GOT3 (cell line): ENCODE measurements at places on chromosomes 1 and 21.
A peak's percentile ranks its signal among the peaks of the same experiment; 100 is the strongest.

DNA sequence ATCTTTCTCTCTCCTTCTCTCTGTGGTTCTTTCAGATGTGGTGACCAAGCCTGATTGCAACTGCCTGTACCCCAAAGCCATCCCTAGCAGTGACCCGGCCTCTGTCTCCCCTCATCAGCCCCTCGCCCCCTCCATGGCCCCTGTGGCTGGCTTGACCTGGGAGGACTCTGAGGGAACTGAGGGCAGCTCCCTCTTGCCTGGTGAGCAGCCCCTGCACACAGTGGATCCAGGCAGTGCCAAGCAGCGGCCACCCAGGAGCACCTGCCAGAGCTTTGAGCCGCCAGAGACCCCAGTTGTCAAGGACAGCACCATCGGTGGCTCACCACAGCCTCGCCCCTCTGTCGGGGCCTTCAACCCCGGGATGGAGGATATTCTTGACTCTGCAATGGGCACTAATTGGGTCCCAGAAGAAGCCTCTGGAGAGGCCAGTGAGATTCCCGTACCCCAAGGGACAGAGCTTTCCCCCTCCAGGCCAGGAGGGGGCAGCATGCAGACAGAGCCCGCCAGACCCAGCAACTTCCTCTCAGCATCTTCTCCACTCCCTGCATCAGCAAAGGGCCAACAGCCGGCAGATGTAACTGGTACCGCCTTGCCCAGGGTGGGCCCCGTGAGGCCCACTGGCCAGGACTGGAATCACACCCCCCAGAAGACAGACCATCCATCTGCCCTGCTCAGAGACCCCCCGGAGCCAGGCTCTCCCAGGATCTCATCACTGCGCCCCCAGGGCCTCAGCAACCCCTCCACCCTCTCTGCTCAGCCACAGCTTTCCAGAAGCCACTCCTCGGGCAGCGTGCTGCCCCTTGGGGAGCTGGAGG lies 12.7 kb downstream of the CSF1 start:
- DNase-seq: no peak

GRCh38 chr1:201418461-201418860 lies 3.1 kb downstream of the TNNI1 start:
- no peak for DNase-seq

DNA sequence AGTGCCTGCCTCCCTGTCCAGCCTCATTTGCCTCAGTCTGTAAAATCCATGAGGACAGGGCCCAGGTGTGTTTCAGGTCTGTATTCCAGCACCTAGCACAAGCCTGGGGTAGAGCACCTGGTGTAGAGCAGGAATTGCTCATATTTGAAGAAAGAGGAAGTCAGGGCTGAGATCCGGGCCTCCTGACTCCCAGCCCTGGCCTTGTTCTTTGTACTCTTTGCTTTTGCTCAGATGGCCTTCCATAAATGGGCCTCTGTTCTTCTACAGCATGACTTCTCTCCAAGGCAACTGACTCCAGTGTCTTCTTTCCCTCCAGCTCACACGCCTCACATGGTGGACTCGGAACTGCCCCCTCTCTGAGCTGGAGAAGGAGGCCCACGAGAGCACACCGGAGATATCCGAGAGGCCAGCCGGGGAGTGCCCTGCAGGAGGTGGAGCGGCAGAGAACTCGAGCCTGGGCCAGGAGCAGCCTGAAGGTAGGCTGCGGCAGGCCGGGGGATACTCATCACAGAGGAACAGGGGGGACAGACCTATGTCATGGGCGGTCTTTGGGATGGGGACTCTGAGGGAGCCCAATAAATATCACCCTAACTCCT lies 19.7 kb downstream of the SLC5A9 start:
- no peak for DNase-seq

- no peak for DNase-seq
Observed at GRCh38 chr1:180816132-180816531, 96.6 kb upstream of the KIAA1614 start.

- no peak for DNase-seq
Observed at GRCh38 chr1:54413295-54413694, 7.1 kb upstream of the SSBP3 start.

GRCh38 chr1:227945891-227946623 lies 1.7 kb downstream of the WNT9A start:
- peak; percentile 67 for DNase-seq

DNA sequence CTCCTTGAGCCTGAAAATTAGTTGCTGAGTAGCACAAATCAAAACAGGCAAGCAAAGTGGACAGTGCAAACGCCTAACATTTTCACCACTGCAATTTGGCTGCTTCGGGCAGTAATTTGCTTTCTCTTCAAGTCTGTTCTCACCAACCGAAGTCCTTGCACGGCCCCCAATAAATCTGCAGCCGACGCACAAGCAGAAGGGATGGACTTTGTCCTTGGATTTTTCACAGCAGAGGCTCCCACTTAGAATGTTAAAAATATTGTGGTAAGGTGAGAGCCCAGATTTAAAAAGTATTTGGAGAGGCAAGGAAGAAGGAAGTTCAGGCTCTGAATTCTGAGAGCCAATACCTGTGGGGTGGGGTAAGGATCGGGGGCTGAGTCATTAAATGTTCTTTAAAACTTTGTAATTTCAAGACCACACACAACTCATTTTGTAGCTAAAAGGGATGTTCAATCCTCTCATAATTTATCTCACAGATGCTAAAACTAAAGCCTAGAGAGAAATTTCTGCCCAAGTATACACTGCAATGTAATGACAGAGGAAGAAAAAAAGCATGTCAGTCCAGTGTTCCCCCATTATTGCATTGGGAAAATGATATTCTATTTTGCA lies 6.2 kb downstream of the CD247 start:
- no peak for DNase-seq

DNA sequence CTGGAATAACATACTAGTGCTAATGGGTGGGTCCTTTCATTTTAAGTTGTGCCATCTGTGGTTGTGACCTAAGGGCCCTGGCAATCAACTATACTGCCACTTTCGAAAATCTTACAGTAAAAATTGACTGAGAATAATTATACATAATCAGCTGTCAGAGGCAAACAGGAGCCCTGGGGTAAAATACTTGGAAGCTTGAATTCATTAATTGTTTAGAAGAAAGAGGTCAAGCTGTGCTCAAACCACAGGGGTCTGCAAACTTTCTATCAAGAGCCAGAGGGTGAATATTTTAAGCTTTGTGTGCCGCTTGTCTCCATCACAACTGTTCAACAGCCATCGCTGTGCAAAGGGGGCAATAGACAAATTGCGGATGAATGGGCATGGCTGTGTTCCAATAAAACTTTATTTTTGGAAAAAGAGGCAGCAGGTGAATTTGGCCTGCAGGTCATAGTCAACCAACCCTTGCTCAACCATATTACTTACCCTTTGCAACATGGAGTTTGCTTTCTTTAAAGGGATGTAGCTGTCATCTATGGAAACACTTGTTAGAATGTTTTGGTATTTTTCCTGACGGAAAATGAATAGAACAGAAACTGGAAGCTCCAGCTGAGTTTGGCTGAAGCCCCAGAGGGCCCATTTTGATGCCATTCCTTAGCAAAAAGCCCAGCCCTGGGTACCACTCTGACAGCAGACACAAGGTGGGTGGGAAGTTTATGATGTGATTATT lies 35.7 kb upstream of the USP1 start:
- no peak for DNase-seq

- DNase-seq: no peak
Observed at GRCh38 chr1:241531195-241532161, 700 bp upstream of the KMO start.

DNA sequence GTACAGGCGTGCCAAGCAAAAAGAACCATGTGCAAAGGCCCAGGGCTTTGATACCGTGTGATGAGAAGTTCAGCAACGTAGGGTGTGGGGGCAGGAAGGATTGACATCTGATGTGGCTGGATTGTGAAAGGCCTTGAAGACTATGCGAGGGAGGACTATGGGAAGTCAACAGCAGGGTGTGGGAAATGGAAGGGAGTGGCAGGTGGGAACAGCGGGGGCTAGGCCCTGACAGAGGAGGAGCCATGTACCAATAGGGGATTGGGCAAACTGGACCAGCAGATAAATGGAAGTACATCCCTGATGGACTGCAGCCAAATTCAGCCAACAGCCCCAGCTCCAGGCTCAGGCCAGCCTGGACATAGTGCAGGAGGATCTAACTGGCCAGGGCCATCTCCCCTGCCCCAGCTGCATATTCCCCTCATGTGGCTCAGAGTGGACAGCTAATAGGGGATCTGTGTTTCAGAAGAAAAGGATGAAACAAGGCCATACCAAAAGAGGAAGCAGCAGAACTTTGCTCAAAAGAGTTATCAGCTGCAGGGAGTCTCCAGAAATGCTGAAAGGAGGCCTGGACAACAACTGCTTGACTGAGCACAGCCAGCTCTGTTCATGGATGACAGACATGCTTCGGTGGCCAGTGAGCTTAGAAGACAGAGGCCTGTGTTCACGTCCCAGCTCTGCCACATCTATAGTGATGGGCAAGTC lies 140.2 kb upstream of the SGIP1 start:
- DNase-seq: no peak

DNA sequence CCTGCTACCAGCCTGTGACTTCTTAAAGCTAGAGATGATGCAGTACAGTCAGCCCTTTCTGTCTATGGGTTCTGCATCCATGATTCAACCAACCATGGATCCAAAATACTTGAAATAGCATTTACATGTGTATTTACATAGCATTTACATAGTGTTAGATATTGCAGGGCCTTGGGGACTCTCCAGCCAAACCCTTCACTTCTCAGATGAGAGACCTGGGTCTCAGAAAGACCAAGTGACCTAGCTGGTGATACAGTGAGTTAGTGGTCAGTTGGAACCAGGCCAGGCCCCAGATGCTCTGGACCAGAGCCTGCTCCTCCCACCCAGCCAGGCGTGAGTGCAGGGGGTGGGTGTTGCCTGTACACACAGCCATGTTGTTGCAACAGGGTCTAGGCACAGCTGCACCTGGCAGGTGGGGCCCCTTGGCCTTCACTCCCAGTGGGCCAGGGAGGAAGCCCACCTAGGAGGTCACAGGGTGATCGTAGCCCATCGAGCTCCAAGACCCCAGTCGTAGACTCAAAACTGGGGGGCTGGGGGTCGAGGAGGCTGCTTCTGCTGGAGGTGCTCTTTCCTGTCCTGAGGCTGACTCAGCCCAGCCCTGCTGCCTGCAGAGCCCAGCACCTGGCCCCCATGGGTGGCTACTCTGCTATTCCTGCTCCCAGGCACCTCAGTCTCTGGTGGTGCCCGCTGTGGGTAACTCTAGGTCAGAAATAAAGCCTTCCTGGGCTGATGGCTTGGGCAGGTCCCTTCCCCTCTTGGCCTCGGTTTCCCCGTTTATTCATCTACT lies 7.7 kb downstream of the TMEM61 start:
- DNase-seq: no peak

DNA sequence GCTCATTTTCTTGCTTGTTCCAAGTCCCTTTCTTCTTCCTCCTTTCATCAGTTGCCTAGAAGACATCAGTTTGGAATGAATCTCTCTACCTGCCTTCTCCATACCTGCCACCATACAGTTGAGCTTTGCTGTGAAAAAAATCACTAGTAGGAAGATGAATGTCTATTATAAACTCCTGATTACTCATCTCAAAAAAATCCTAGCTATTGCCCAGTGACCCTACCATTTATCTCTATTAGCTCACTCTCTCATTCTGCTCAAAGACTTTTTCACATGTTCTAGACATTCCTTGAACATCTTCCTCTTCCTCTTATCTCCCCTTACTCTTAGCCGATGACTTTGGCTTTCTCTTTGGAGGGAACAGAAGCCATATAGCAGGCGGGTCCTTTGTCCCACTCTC lies 49.7 kb upstream of the HMGB4 start:
- no peak for DNase-seq

- no peak for DNase-seq
Observed at GRCh38 chr1:167707942-167708341, 13.8 kb upstream of the MPZL1 start.

DNA sequence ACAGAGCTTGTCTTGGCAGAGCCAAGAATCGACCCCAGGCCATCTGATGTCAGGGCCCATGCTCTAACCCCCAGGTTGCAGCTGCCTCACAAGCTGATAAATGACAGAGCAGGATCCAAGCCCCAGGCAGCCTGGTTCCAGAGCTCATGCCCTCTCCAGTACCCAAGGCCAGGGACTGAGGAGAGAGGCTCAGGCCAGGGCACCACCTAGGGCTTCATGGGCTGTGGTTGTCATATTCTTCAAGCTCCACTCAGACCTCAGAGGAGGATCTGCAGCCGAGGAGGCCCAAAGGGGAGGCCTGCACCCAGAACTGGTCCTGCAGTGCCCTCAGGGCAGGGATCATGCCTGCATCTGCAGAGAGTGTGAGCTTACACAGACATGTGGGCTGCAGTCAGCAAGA lies 301.1 kb downstream of the MATN1 start:
- no peak for DNase-seq

GRCh38 chr1:229258031-229258756 lies 12.7 kb upstream of the RAB4A start:
- peak; percentile 45 for DNase-seq

DNA sequence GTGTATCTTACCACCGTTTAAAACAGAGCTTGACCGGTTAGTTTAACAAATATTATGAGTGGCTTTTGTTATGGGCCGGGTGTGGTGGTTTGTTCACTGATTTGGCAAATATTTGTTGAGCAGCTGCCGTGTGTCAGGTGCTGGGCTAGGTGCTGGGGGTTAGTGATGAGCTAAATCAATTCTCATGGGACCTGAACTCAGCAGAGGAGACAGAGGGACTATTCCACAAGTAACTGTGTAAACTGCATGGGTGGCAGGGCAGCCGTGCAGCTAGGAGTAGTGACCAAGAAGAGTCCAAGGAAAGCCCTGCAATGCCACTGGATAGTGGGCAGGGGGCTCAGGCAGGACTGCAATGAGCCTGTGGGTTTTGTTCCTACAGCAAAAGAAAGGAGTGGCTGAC lies 11.2 kb upstream of the C2CD2 start:
- DNase-seq: no peak
